Type B pancreatic cell (in vitro differentiated cells): ENCODE measurements at places on chromosomes 13 and 19.
A peak's percentile ranks its signal among the peaks of the same experiment; 100 is the strongest.

DNA sequence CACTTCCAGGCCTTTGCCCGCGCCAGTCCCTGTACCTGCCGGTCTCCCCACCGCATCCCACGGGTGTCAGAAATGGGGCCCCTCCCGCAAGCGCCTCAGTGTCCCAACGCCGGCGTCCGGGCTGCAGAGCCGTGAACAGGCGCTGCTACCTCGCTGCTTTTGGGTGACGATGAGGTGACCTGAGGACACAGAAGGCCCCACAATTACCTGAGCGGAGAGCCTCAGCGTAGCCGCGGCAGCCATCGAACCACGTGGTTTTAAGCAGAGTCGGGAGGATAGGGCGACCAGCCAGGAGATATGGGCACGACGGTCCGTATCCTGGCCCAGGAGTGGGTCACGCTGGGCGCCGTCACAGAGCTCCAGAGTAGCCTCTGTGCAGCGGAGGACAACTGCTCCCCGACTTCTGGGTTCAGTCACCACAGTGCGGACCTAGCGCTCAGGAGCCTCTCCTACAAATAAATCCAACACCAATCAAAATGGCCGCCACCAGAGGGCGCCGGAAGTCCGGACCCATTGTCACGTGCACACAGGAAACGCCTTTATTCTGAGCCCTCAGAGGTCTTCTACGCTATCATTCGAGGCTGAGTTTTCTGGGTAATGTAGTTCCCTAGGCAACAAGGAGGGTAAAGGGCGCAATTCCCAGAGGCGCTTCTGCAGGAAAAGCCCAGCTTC, at the start of gene ZNF814:
Gene ZNF814, minus strand, starts transcription at position 478 of the 672 bp plus-strand sequence. Its CDS starts 235 bp downstream, at position 243.
- H3K4me1 ChIP-seq = peaks cover 22% of the 10 kb centered on the region
- peaks cover 51% of the 10 kb centered on the region for H3K36me3 ChIP-seq
- DNase-seq = peak; percentile 90
- peak within 1 kb of the TSS; percentile 85 for H3K27ac ChIP-seq
- no peaks in the 10 kb centered on the region for H3K27me3 ChIP-seq

DNA sequence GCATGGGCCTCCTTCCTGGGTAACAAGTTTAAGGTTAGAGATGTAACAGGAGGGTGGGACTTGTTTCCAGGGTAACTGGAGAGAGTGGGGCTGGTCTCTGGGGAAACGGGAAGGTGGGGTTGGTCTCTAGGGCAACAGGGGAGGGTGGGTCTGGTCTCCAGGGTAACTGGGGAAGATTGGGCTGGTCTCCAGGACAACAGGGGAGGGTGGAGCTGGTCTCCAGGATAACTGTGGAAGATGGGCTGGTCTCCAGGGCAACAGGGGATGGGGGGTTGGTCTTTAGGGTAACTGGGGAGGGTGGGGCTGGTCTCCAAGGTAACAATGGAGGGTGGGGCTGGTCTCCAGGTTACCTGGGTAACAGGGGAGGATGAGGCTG, 36.5 kb downstream of the SPTBN4 start:
- peaks cover 42% of the 10 kb centered on the region for H3K27me3 ChIP-seq
- no peak for DNase-seq
- H3K36me3 ChIP-seq = no peaks in the 10 kb centered on the region
- peak overlapping the region; percentile 64 for H3K27ac ChIP-seq

- H3K27me3 ChIP-seq = no peaks in the 10 kb centered on the region
- H3K36me3 ChIP-seq = no peaks in the 10 kb centered on the region
- peaks cover 37% of the 10 kb centered on the region for H3K4me1 ChIP-seq
- peak overlapping the region; percentile 46 for H3K27ac ChIP-seq
These were observed 12.7 kb downstream of the KLHL26 start for GRCh38 chr19:18649371-18650020.

DNA sequence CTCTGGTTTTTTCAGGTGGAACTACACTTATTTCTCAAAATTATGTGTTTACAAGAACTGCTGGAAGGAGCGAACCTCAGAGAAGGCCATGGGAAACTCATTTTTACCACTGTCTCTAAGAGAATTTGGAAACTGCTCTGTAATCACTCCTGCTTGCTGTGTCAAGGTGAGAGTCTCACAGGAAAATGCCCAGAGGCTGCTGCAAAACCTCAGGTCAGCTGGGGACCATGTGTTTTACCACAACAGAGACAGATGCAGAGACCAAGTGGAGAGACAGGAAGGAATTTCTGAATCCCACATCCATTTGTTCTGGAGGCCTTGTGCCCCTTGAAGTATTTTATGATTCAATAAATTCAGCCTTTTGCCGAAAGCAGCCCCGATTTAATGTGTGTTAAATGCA, 743.8 kb upstream of the SLC10A2 start:
- H3K27me3 ChIP-seq = peaks cover 3% of the 10 kb centered on the region
- H3K4me1 ChIP-seq = peaks cover 4% of the 10 kb centered on the region
- H3K36me3 ChIP-seq = no peaks in the 10 kb centered on the region
- no peak for DNase-seq

- H3K27me3 ChIP-seq = peaks cover 2% of the 10 kb centered on the region
- H3K27ac ChIP-seq = no peak overlapping the region
- no peak for DNase-seq
- H3K4me3 ChIP-seq = no peak overlapping the region
- no peaks in the 10 kb centered on the region for H3K4me1 ChIP-seq
These were observed 93.7 kb upstream of the SGCG start for GRCh38 chr13:23086968-23087623.

DNA sequence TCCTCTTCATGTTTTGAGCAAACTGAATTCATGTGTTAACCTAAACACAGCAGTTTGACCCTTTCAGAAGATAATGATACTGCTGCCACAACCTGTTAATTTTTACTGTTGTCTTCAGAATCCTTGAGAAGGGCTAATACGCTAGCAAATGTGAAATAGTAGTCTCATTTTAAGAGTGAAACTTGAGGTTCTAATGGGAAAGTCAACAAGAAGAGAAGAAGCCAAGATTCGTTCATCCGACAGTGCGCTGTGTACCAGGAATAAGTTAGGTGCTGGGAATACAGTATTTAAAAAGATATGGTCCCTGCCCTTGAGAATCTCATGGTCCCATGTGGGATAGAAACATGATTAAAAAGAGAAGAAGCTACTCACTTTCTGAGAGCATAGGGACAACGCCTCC, 134.4 kb downstream of the KL start:
- H3K4me1 ChIP-seq = peaks cover 51% of the 10 kb centered on the region
- peak overlapping the region; percentile 94 for H3K27ac ChIP-seq
- no peak for DNase-seq

DNA sequence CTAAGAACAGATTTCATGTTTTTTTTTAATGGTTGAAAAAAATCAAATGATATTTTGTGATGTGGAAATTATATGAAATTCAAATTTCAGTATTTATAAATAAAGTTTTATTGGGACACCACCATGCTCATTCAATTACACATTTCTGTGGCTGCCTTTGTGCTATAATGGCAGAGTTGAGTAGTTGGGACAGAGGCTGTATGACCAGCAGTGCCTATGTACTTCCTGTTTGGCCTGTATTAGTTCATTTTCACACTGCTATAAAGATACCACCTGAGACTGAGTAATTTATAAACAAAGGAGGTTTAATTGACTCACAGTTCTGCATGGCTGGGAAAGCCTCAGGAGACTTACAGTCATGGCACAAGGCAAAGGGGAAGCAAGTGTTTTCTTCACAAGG, 33.6 kb downstream of the AKAP11 start:
- H3K27ac ChIP-seq = no peak overlapping the region
- peaks cover 70% of the 10 kb centered on the region for H3K36me3 ChIP-seq
- no peak for DNase-seq
- no peak overlapping the region for H3K4me3 ChIP-seq
- no peaks in the 10 kb centered on the region for H3K4me1 ChIP-seq

GRCh38 chr19:7866399-7867091, 7.6 kb downstream of the PRR36 start:
- no peak overlapping the region for H3K4me3 ChIP-seq
- no peak for DNase-seq
- H3K36me3 ChIP-seq = peaks cover 4% of the 10 kb centered on the region

- H3K27ac ChIP-seq = no peak overlapping the region
- no peaks in the 10 kb centered on the region for H3K27me3 ChIP-seq
- peaks cover 6% of the 10 kb centered on the region for H3K4me1 ChIP-seq
- H3K36me3 ChIP-seq = no peaks in the 10 kb centered on the region
These were observed 440.0 kb downstream of the RFC3 start for GRCh38 chr13:34257966-34258365.

DNA sequence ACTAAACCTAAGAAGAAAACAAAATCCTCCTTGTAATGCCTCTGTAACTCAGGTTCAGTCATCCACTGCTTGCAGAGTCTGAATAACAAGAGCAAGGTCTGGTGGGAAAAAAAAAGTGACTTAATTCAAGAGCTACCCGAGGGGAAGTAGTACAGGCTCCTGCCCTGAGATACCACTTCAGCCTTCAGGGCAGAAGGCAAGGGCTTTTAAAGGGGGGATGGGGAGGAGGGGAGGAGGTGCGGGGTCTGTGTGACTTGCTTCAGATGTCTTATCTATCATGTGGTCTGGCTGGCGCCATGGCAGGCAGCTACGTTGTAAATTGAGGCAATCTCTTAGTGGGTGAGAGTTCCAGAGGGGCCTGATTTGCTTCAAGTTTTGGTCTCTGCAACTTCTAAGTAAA, 66.7 kb downstream of the LRRC63 start:
- H3K4me3 ChIP-seq = no peak overlapping the region
- H3K36me3 ChIP-seq = no peaks in the 10 kb centered on the region
- H3K27me3 ChIP-seq = no peaks in the 10 kb centered on the region
- no peak for DNase-seq
- H3K4me1 ChIP-seq = peaks cover 9% of the 10 kb centered on the region

DNA sequence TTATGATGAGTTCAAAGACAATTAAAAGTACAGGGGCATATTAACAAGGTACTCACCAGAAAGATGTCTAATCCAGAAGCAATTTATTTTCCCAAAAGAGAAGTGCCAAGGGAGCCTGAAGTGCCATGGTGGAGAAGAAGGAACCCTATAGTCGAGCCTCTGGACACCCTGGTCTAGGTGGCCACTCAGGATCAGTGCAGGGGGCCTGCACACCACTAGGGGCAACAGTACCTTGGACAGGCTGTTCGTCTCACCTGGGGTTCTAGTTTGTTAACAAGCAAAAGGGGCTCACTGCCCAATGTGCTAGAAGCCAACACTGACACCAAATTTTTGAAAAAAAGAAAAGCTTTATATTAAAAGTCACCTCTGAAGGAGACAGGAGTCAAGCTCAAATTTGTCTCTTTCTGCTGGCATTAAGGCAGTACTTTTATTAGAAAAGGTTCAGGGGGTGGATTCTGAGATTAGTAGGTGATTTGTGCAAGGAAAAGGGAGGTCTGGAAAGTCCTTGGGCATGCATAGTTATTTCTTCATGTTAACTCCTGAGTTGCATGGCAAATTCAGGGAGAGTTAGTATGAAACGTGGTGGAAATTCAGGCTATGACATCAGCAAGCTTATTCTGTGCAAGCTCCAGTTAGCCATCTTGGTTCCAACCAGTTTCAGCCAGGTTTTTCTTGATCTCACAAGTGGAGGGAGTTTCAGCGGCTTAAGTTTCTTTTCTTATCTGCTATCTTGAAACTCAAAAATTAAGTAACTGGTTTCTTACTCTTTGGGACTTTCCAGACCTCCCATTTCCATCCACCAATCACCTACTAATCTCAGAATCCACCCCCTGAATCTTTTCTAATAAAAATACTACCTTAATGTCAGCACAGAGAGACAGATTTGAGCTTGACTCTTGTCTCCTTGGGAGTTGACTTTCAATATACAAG, 884 bp upstream of the CBY2 start:
- H3K4me1 ChIP-seq = peaks cover 6% of the 10 kb centered on the region
- H3K27me3 ChIP-seq = peaks cover 42% of the 10 kb centered on the region
- H3K27ac ChIP-seq = no peak overlapping the region
- no peaks in the 10 kb centered on the region for H3K36me3 ChIP-seq

DNA sequence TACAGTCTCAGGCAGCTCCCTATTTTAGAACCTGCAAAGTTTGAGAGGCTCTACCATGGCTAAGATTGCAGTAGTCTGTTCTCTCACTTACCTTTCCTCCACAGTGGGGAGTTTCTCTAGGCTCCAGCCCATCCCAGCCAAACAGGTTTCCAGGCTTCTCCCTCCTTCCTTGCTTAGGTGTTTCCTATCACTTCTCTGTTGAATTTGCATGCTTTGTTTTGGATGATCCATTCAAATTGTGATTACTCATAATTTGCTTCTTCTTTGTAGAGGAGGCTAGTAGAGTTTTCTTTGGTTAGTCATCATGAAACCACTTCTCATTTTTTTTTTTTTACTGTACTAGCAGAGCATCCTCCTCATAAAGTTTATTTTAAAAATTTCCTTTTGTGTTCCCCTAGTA, 1242.2 kb upstream of the MIR17HG start:
- no peak for DNase-seq
- H3K36me3 ChIP-seq = no peaks in the 10 kb centered on the region
- H3K27me3 ChIP-seq = no peaks in the 10 kb centered on the region
- peaks cover 11% of the 10 kb centered on the region for H3K4me1 ChIP-seq
- H3K4me3 ChIP-seq = peak overlapping the region; percentile 37

GRCh38 chr19:21655540-21656126, 111.7 kb downstream of the ZNF100 start:
- no peaks in the 10 kb centered on the region for H3K27me3 ChIP-seq
- no peaks in the 10 kb centered on the region for H3K4me1 ChIP-seq

DNA sequence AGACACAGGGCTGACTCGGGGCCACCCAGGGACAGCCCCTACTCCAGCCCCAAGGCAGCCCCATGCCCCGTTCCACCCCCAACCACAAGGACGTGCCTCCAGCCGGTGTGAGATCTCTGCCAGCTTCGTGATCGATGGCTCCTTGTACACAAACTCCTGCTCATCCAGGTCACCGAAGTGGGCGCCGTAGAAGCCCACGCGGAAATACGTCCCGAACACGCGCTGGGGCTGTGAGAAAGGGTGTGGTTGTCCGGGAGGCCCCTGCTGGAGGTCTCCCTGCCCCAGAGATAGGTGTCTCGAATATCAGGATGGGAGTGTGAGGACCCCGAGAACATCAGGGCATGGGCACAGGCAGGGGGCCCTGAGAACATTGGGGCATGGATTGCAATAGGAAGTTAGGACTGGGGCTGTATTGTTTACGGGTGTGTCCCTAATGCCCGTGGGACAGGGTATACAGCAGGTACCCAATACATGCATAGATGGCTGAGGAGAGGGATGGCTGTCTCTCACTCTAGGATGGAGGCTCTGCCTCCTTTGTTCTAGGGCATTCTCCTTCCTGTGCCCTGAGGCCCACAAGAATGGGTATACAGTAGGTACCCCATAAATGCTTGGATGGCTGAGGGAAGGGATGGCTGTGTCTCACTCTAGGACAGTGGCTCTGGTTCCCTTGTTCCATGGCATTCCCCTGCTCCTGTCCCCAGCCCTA, 5.3 kb upstream of the KANK2 start:
- no peaks in the 10 kb centered on the region for H3K27me3 ChIP-seq
- DNase-seq = no peak
- H3K27ac ChIP-seq = no peak overlapping the region
- no peak overlapping the region for H3K4me3 ChIP-seq
- peaks cover 5% of the 10 kb centered on the region for H3K4me1 ChIP-seq
- H3K36me3 ChIP-seq = no peaks in the 10 kb centered on the region

DNA sequence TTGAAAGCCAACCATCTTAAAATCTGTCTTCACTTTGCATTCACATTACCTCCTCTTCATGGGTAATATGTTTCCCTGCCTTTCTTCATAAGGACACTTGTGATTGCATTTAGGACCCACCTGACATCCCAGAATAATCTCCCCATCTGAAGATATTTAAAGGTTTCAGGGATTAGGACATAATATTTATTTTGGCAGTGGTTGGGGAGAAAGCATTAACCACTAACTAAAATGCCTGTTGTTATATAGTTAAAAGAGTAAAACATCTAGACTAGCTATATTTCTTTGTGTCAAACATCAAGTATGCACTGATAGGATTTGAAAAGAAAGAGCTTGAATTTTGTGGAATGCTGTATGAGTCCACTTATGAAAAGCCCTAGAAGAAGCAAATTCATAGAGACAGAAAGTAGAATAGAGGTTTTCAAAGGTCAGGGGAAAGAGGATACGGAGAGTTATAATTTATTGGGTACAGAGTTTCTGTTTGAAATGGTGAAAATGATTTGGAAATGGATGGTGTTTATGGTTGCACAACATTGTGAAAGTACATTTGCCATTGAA, 457.7 kb upstream of the SPRY2 start:
- no peak overlapping the region for H3K27ac ChIP-seq
- no peak for DNase-seq
- H3K27me3 ChIP-seq = no peaks in the 10 kb centered on the region
- H3K36me3 ChIP-seq = no peaks in the 10 kb centered on the region
- H3K4me1 ChIP-seq = peaks cover 7% of the 10 kb centered on the region
